ENCODE measurements at places on chromosomes 4 and X. TPM values are rescaled to one million over a fixed set of nuclear protein-coding genes. Genes with fewer than 3 reads are reported as not detected.
A peak's percentile ranks its signal among the peaks of the same experiment; 100 is the strongest.

GRCh38 chr4:7872264-7872771 is 67.3 kb downstream of the AFAP1 start:
- DNase-seq: no peak

- DNase-seq: peak; percentile 12
Observed at GRCh38 chr4:146245246-146245645, 30.9 kb downstream of the REELD1 start.

DNA sequence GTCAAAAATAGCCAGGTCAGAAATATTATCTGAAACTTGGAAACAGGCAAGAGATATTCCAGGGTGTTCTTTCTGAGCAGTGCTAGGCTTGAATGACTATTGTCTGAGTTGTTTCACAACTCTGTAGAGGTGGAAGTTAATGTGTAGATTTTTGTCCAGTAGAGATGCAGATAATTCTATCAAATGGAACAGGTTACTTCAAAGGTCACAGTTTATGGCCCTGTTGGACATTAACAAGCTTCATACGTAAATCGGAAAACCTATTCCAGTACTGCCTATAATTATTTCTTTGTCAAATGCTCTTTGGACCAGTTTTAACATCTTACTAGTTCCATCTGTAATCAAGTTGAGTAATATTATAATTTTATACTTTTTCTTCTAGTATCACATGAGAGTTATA is 1639.4 kb upstream of the TENM3 start:
- DNase-seq: no peak

- no peak for DNase-seq
Observed at GRCh38 chrX:48779399-48779798, 7.0 kb upstream of the GATA1 start.

GLOD5 gene
- total RNA-seq: not detected

DNA sequence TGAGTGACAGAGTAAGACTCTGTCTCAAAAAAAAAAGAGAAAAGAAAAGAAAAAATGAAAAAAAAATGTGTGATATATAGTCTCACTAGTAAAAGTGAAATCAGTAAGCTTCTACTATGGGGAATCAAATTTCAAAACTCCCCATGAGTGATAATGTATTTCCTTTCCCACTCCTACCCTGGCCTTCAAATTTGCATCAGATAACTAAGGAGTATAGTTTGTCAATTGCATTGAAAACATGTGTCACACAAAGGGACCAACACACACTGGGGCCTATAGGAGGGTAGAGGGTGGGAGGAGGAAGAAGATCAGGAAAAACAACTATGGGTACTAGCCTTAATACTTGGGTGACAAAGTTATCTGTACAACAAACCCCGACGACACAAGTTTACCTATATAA is 118.4 kb downstream of the TSPAN7 start:
- DNase-seq: no peak

SLC16A2 gene
- total RNA-seq: 5.3 TPM

- no peak for DNase-seq
Observed at GRCh38 chrX:10901290-10901633, 209.9 kb upstream of the HCCS start.

- no peak for DNase-seq
Observed at GRCh38 chrX:32185160-32185559, 1026.2 kb downstream of the DMD start.

SNX25 gene
- 40.6 TPM for total RNA-seq

CT47B1 gene
- total RNA-seq: not detected

- DNase-seq: no peak
Observed at GRCh38 chr4:148273501-148273986, 168.7 kb downstream of the NR3C2 start.

DNA sequence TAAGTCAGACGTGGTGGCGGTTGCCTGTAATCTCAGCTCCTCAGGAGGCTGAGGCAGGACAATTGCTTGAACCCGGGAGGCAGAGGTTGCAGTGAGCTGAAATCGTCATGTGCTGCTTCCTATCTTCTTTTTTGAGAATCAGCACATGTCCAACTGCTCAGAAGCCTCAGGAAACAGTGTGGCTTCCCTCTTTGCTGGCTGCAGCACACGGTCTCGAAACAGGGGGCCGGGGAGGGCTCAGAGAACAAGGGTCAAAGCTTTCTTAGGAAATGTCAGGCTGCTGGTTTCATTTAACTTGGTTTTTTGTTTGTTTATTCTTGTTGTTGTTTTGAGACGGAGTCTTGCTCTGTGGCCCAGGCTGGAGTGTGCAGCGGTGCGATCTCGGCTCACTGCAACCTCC is 31.3 kb downstream of the CRLF2 start:
- DNase-seq: no peak

- no peak for DNase-seq
Observed at GRCh38 chr4:147078362-147078761, 132.7 kb upstream of the TTC29 start.

GRCh38 chr4:12926189-12927066 is 557.7 kb downstream of the RAB28 start:
- no peak for DNase-seq

DNA sequence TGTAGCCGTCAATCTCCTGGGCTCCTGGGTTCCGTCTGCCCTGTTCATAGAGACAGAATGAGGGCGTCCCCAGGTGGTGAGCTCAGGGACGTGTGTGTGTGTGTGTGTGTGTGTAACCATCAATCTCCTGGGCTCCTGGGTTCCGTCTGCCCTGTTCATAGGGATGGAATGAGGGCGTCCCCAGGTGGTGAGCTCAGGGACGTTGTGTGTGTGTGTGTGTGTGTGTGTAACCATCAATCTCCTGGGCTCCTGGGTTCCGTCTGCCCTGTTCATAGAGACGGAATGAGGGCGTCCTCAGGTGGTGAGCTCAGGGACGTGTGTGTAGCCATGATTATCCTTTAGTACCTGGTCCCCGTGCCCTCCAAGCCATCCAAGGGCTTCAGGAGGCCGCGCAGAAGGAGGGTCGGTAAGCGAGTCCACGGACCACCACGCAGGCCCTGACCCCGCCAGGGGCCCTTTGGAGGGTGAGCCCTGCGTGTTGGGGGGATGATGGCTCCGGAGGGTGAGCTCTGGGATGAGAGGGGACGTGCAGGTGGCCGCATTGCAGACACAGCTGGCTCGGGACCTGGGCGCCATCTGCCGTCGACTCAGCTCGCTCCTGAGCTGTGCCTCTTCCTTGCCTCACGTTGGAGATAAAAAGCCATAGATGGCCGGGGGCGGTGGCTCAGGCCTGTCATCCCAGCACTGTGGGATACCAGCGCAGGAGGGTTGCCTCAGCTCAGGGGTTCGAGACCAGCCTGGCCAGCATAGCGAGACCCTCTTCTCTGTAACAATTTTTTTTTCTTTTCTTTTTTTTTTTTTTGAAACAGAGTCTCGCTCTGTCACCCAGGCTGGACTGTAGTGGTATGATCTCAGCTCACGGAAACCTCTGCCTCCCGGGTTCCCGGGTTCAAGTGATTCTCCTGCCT is 5.4 kb upstream of the GTPBP6 start:
- DNase-seq: peak; percentile 61

GAGE12G gene
- not detected for total RNA-seq

DNA sequence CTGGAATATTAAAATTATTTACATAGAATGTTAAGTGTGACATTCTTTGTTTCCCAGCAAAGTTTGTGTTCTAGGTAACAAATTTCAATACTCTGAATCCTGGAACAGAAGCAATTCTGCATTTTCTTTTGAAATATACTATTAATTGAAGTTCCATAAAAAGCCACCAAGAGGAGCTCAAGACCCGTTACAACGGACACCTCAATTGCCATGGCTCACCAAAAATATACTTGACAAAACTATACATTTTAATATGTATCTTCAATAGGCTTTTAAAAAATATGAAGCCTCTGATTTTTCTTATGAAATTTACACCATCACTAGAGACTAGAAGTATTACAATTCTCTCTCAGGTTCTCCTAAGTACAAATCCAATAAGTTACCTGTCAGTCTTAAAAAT is 111.4 kb downstream of the NYX start:
- no peak for DNase-seq

GRCh38 chr4:127698789-127699200 is 31.4 kb upstream of the SLC25A31 start:
- peak; percentile 6 for DNase-seq

GRCh38 chrX:72021975-72022374 is 109.7 kb downstream of the RTL5 start:
- DNase-seq: no peak

- DNase-seq: no peak
Observed at GRCh38 chr4:175308236-175308635, 390.1 kb downstream of the ADAM29 start.

ASB12 gene
- not detected for total RNA-seq

MED28 gene
- total RNA-seq: 6.9 TPM

GRCh38 chr4:80999943-81000342 is 30.6 kb upstream of the BMP3 start:
- no peak for DNase-seq

- DNase-seq: no peak
Observed at GRCh38 chrX:80808881-80809411, 731 bp downstream of the BRWD3 start.

DNA sequence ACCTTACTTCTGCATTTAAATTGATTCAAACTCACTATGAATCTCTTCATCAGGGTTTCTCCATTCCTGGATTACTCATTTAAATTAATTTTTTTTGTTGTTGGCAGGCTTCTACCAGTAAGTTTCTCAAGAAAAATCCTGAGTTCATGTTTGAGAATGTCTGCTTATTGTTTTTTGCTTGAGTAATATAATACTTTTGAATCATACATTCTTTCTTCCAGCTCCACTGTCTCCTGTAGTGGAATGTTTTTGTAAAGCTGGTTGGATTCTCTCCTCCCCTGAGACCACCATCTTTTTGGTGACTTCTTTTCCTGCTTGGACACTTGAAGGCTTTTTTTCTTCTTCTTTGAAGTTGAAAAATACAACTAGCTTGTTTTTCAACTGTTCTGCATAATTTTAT is 4.3 kb upstream of the MID1IP1 start:
- no peak for DNase-seq

IL2RG gene
- not detected for total RNA-seq

GRCh38 chr4:112112590-112113170 is 32.6 kb upstream of the FAM241A start:
- no peak for DNase-seq

GRCh38 chr4:185541251-185541727 is 6.0 kb upstream of the PDLIM3 start:
- DNase-seq: peak; percentile 57

GRCh38 chr4:119585771-119586170 is 42.8 kb downstream of the PDE5A start:
- DNase-seq: no peak

GRCh38 chr4:116018831-116019230 is 905.4 kb upstream of the NDST4 start:
- no peak for DNase-seq

GRCh38 chr4:152264106-152264505 is 271.8 kb downstream of the FBXW7 start:
- DNase-seq: no peak

NEXMIF gene
- 0.07 TPM for total RNA-seq

GPC3 gene
- total RNA-seq: 3.3 TPM

GRCh38 chr4:174880001-174880400 is 38.2 kb upstream of the ADAM29 start:
- DNase-seq: no peak
